ENCODE measurements at places on chromosomes 2 and 18.

DNA sequence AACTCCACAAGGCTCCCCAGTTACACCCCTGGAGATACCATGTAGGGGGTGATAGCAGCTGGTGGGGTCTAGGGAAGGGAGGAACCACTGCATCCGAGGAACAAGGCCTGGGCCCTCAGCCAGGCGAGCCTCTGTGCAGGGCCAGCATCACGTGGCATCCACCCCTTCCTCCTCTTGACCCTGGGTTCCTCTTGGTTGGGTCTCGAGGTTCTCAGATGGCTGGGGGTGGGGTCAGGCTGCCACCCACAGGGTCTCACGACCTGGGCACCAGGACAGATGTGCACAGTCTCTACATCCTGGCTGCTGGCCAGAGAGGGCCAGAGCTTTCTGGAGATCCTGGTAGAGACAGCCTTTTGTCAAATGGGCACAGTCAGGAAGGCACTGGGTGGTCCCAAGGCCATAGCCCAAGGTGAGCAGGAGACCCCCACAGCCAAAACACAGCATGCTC, 10.4 kb downstream of the HS6ST1 start:
- DNase-seq = no peak

DNA sequence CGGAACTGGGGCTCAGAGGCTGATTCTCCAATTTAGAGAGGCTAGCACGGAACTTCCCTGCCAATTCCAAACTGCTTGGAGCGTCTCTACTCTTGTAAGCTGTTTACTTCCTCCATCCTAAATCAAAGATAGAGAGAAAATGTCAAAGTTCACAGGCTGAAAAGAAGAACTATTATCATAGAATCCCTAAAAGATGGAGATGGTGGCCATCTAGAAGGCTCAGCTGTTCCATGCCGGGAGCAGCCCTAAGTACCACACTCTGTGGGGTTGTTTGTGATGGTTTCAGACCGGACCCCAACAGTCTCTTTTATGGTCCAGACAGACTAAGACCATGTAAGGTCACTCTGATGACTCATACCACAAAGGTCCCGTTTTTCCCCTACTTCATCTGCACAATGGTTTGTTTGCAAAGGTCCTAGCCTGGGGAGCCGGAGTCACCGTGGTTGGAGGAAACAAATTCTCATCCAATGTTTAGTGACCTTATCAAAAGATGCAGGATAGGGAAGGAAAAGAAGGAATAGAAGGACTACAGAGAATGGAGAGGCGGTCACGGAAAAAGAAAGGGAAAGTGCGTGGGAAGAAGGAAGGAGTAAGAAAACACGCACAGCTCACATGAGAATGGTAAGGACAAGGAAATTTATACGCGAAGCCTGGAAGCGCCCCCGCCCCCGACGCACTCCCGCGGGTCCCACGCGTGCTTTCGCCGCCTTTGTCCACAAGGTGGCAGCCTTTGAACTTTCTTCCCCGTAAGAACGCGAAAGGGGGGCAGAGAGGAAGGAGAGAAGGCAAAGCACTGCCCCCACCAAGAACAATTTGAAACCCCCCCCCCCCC, 453 bp upstream of the ANTXR1 start:
- DNase-seq = no peak

DNA sequence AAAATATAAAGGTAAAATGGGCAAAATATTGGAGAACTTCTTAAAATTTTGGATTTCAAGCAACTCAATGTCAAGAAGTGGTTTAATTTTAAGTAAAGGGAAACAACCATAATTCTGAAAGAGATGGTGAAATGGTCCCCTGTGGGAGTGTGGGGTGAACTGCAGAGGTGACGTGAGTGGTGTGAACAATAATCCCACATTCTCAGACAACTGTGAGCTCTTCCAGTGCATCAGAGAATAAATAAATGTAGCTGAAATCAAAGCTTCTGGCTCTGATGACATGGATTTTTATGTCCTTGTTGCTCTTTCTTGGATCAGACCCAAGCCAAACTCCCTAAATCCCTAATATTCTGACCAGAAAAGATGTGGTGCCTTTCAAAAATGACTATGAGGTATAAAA, 672.7 kb downstream of the ZEB2 start:
- no peak for DNase-seq

DNA sequence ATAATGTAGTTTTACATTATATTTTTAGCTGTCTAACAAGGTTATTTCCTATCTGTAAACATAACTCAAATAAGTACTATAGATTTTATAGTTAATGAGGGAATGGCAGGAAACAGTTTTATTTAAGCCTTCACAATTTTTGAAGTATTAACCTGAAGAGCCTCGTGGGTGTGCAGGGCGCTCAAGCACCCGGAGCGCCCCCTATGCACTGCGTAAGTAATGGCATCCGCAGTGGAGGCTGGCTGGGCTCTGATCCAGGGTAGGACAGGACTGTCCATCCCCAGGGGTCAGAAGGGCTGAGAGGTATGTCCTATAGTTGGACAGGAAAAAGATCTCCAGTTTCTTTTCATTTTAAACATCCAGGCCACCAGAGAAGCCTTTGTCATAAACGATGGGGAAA, 8.2 kb upstream of the GBX2 start:
- no peak for DNase-seq

DNA sequence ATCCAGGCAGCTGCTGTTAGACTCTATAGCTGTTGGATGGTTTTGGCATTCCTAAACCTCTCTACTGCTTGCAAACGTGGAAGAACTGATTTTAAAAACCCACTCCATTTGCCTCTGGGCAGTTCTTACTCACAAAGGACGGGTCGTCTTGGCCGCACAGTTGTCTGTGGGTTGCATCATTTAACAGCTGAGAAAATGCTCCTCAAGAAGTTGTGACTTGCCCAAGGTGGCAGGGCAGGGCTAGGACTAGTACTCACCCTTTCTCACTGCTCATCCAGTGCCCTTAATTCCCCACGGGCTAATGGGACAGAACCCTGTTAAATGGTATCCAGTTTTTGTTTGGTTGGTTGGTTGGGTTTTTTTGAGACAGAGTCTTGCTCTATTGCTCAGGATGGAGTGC, 997 bp upstream of the DRC1 start:
- DNase-seq = no peak

- DNase-seq = no peak
These were observed 36.4 kb downstream of the CDC42EP3 start for GRCh38 chr2:37634914-37635503.

DNA sequence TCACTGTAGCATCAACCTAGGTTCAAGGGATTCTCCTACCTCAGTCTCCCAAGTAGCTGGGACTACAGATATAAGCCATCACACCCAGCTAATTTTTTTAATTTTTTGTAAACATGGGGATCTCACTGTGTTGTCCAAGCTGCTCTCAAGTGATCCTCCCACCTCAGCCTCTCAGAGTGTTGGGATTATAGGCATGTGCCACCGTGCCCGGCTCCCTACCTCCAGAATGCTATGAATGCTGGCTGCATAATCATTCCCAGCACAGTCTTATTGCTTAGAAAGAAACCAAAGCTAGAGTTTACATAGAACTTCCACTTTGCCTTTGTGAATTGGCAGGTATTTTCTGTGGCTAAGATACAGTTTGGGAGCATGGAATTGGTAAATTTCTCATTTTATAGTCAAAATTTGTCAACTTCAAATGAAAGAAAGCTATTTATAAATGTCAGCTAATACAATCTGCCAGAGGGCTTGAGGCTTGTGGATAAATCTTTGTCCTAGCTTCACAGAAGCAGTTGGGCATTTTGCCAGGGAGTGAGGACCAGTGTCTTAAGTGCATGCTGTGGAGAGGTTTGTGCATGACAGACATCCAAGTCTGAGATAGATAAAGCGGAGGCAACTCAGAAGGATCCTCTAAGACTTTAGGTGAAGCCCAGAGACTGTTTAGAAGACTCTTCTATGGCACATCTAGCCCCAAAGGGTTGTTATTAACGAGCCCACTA, 175.4 kb downstream of the ANTXR1 start:
- no peak for DNase-seq

DNA sequence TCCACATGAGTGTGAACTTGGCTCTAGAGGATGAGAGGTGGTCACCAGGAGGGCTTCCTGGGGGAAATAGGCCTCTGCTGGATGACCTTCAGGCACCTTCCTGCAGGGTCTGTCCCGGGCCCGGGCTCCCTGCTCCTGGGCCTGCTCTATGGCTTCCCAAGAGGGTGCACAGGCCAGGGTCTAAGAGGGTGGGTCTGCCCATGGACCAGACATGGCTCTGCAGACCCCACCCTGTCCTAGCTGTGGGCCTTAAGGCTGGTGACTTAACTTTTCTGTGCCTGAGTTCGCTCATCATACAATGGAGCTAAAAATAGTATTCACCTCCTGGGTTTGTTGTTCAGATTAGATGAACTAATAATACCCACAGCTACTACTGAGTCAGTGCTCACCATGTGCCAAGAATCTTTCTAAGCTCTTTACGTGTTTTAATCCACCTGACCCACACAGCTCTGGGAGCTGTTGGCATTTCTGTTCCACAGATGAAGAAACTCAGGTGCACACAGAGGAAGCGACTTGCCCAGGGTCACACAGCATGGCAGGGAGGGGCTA, 14.4 kb downstream of the INHBB start:
- DNase-seq = no peak

DNA sequence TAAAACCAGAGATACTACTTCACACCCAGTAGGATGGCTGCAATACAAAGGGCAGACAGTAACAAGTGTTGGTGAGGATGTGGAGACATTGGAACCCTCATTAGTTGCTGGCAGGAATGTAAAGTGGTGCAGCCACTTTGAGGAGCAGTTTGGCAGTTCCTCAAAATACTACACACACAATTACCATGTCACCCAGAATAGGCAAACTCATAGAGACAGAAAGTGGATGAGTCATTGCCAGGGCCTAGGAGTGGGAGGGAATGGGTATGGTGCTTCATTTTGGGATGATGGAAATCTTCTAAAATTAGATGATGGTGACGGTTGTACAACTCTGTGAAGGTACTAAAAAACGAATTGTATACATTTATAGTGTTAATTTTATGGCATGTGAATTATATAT, 54.8 kb downstream of the ATP9B start:
- no peak for DNase-seq

GRCh38 chr2:231525248-231526163, 4.7 kb downstream of the NMUR1 start:
- DNase-seq = no peak

GRCh38 chr2:179619947-179620467, 241.4 kb downstream of the ZNF385B start:
- no peak for DNase-seq

DNA sequence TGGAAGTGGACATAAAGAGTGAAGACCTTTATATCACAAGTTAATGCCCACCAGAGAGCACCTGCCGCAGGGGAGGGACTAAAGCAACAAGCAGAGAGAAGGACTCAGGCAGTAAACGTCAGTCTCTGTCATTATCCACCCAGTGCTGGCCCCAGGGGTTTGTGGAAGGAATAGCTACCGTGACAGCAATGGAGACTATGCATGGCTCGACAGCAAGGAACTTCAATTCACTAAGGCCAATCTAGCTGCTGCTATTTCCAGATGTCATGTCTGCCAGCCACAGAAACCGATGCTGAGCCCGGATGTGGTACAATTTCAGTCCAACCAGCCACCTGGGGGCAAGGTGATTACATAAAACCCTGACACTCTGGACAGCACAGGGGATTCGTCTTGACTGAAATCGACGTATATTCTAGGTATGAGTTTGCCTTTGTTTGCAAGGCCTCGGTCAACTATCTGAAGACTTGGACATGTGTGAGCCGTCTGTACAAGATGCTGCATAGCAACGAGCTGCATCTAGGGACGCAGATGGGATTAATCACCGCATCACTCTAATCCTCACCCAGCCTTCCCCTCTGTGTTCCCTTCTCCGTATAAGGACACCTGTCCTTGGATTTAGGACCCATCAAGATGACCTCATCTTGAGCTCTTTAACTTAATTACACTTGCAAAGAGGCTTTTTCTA, 154.1 kb upstream of the SH3BP4 start:
- no peak for DNase-seq

- DNase-seq = no peak
These were observed 278.7 kb upstream of the ZNF521 start for GRCh38 chr18:25630682-25631081.

- DNase-seq = no peak
These were observed 70.0 kb downstream of the MYO3B start for GRCh38 chr2:170247882-170248393.

GRCh38 chr2:126649101-126649500, 6.9 kb upstream of the GYPC start:
- no peak for DNase-seq

DNA sequence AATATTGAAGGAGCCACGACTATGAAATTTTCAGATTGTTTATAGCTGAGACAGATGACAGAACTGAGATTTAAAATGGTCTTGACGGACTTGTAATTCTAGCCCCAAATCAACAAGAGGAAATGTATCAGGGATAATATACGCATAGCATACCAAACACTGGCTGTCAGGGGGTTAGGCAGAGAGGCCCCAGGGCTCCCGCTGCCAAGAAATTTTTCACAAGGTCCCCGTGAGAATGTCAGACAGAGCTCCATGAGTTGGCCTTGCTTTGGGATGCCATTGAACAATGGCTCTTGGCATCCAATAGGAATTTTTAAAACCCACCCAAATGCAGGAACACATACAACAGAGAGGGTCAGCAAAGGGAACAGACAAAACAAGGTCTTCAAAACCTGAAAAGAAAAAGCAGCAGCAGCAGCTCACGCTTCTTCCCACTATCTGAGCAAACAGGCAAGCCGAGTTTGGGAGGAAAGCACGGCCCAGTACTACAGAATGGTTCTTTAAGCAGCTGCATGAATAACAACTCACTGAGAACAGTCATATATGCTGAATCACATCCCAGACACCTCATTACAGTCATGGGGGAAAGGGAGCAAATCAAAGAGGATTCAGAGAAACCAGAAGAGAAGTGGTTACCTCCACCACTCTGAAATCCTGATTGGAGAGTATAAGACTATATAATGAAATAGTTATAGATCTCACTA, 445.6 kb downstream of the RND3 start:
- no peak for DNase-seq

DNA sequence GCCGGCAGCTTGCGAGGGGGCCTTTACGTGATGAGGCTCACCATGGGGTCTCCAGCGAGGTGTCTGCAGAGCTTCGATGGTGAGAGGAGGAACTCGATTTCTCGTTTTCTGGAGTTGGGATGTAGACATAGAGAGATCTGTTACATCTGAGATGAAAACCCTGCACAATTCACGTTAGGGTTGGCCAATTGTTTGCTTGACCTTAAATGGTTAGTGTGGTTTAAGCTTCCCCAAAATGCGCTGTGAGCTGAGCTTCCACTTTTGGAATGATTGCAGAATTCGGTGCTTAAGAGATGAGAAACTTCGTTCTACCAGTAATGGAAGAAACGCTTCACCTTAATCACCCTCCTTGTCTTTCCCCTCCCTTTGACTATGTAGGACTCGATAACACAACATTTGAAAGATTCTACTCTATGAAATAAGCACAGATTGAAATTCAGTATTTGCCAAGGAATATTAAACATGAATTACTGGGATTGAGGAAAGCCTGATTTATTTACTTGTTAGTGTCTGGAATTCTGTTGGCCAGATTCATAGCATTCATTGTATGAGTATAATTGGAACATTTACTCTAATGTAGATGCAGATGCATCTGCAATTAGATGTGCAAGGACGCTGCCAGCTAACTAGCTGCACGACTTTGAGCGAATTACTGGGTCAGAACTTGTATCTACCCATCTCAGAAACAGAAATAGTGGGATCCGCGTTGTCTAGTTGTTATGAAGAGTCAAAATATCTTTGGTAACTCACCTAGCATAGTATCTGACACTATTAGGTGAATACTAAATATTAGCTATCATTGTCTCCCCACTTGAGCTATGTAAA, 1.6 kb upstream of the KLF7 start:
- no peak for DNase-seq
